Ecto neural progenitor cell (in vitro differentiated cells): ENCODE measurements at places on chromosomes 4 and X.

- DNase-seq = no peak
Measured at GRCh38 chr4:15345134-15345533, 82.7 kb upstream of the C1QTNF7 start.

- no peak for DNase-seq
Measured at GRCh38 chrX:82658492-82658891, 849.6 kb upstream of the POU3F4 start.

DNA sequence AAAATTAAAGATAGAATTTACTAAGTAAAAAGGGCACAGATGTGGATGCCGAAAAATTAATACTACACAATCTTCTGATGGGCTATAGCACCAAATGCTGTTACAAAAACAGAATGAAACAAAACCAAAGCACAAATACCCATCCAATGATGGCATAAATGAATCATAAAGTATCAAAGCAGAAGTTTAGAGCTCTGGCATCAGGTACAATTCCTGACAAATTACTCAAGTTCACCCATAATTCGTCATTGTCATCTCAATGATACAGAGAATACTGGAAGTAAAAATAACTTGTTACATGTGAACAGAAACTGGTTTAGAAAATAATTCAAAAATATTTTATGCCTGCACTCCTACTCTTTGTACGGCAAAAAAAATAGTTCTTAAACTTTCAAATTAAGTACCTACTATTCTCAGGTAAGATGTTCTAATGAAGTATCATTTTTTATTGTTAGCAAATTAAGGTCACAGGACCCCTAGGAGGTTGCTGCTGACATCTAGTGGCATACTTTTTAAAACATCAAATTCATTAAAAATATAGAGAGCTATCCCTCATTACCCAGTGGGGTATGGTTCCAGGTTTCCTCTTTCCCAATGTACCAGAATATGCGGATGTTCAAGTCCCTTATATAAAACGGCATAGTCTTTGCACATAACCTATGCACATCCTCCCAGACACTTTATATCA lies 126.1 kb downstream of the INPP4B start:
- no peak for DNase-seq

DNA sequence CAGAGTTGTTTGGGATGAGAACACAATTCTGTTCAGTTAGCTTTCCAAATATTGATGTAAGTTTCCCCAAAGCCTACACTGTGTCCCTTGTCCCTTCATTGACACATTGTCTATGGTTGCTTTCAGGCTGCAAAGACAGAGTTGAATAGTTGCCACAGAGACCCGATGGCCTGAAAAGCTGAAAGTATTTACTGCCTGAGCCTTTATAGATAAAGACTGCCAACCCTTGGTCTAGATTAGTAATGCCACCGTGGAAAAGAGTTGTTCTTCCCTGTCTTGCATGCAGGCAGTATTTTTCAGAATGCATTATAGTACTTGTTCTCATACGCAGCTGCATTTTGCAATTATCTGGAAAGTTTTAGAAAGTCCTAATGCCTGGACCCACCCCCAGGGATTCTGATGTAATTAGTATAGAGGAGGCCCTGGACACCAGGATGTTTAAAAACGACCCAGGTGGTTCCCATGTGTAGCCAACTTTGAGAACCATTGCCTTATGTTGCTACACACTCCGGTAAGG lies 180.8 kb downstream of the FRMPD4 start:
- DNase-seq = no peak

GRCh38 chr4:38921151-38921550 lies 53.5 kb downstream of the FAM114A1 start:
- DNase-seq = no peak
